Hindlimb muscle (tissue), 1 donor: ENCODE measurements at places on chromosomes 12 and 14.

- no peak for DNase-seq
These were observed 3.6 kb downstream of the TTC5 start for GRCh38 chr14:20302042-20302755.

- DNase-seq, result no peak
These were observed 65.6 kb upstream of the OVCH1 start for GRCh38 chr12:29563071-29563470.

DNA sequence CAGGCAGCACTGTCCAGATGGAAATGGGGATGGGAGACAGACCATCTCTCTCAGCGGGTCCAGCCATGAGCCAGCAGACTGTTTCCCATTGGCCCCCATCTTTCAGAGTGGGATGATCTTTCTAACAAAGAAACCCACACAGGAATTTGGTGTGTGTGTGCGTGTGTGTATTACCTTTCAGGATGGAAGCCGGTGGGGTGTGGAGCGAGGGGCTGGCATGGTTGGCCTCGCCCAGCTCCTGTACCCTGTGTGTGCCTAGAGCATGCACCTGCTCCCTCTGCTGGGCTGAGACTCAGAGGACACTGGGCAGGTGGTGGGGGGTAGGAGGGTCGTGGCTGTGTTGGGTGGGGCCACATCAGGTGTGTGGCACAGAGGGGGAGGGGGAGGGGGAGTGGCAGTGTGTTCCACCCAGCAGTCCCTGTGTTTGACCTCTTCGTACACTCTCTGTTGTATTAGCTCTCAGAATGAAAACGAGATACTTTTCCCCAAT lies 33.0 kb upstream of the TSPAN9 start:
- DNase-seq, result no peak

GRCh38 chr14:56046996-56047395 lies 71.2 kb upstream of the PELI2 start:
- DNase-seq, result no peak

DNA sequence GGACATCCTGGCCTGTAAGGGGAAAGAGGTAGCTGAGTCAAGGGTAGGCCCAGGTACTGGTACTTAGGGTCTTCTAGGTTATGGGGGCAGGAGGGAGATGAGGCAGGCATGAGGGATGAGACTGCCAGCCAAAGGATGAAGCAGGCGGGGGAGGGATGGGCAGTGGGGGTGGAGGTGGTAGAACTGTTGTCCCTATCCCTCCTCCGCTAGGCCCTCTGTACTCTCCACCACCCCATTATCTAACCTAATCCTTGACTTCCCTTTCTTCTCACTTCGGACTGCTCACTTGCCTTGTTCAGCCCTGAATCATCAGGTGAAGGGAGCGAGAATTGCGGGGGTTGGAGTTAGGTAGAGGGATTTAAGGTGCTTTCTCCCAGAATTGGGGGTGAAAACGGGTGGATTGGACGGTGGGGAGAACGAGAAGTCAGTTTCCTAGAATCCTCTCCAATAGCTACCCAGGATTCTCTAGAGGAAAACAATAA lies 562 bp downstream of the PAN2 start:
- DNase-seq, result no peak

GRCh38 chr12:6768437-6768914 lies 2.3 kb downstream of the PTMS start:
- DNase-seq, result no peak

DNA sequence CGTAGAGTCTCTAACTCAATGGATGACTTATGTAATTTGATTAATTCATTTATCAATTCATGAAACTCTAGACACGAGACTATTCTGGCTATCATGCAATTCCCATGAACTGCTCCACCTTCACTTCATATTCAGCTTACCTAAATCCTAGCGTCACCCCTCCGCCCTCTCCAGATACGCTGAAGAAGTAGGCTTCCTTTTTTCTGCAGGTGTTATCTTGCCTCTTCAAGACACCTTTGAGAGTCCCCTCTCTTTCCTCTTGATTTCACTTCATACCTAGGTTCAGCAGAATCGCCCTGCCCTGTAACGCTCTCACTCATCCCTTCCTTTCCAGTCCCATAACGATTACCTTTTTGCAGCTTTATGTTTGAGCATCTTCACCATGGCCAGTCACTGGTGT lies 4.0 kb upstream of the RNASE4 start:
- DNase-seq, result no peak

DNA sequence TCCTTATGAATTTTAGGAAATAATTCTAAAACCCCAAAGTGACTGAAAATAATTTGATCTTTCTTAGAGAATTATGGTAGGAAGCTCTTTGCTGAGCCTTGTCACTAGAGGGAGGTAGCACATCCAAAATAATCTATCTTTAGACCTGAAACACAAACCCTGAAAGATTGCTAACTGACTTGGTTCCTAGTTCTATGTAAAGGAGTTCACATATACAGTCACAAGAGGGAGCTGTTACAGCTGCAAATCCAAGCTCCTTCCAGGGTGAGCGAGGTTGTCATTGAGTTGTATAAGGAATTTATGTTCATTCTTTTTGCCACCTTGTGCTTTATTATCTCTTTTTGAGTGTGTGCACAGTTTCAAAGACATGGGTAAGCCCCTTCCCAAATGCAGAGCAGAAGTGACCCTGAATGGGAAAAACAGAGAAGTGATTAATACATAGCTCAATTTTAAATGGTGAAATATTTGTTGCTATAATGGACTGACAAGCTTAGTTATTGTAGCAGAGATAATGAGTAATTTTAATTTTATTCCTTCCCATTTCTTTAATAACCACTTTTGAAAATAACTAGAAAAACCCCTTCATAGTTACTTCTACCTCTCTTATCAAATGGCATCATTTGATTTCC lies 387.9 kb downstream of the DAD1 start:
- DNase-seq, result peak; percentile 17
